Omental fat pad (tissue), 4 donors: ENCODE measurements at places on chromosomes 3 and 15.

- no peak for DNase-seq
These were observed 159.1 kb upstream of the NANOGP8 start for GRCh38 chr15:35244227-35244626.

GRCh38 chr3:177820683-177821316 is 623.5 kb upstream of the TBL1XR1 start:
- DNase-seq: no peak

- no peak for DNase-seq
These were observed 68.2 kb upstream of the SMAD3 start for GRCh38 chr15:66997212-66997611.

DNA sequence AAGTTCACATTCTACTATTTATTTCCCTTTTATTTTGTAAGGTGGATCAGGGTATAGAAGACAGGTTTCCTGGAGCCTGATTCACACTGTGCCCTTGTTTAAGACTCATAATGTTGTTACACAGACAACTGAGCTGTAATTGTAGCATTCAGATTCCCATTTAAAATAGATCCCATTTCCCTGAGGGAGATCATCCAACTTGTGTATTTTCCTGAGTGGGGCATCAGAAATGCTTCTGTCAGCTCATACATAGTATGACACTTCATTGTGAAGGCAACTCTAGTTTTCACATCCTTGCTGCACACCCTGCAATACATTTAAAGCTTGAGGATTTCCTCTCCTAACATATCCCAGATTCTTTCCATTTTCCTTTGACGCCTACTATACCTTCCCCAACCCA is 659.7 kb downstream of the GRM7 start:
- DNase-seq: no peak

DNA sequence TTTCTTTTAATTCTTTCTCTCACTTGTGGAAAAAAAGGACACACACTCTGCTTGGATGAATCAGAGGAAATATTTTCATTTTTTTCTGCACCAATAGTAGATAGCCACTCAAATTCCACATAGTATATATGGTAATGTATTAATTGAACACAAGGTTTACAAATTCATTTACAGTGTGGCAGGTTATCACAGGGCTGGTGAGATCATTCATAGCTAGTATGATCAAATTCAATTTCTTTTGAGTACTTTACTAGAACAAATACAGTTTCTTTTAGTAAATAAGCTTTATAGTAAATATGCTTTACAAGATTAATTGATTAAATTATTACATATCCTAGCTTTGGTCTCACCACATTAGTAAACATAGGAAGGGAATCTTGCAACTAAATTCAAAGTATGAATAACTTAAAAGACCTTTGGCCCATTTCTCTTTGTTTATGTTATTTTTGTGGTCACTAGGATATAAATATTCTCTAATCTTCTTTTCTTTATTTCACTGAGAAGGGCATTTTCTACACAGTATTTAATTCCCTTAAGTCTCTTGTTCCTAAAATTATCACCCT is 40.1 kb upstream of the PARP14 start:
- DNase-seq: no peak

- DNase-seq: no peak
These were observed 161.5 kb upstream of the PFN2 start for GRCh38 chr3:150132101-150132749.

DNA sequence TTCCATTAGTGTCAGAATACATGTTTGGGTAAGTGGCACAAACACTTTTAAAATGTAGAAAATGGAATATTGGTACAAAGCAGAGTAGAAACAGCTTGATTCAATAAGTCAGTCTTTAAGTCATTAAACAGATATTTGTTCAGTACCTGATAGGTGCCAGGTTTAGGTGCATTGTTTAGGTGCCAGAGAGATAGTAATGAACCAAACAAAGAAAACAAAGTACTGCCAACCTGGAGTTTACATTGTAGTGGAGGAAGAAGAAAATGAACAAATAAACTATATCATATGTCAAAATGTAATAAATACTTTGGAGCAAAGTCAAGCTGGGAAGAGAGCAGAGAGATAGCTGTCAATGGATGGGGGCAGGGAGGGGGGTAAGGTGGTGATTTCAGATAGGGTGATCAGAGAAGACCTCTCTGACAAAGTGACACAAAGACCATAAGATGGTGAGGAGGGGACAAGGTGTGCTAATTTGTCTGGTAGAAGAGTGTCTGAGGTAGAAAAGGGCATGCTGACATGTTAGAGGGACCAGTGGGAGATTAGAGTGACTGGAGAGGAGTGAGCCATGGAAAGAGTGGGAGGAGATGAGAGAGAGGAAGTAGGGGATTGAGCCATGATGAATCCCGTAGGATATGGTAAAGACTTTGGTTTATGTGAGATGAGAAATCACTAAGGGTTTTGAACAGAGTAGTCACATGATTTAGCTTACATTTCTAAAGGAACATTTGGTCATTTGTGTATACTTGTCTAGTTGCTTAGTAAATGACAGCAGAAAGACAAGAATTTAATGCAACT is 128.2 kb downstream of the UBE2E2 start:
- no peak for DNase-seq

GRCh38 chr3:170307671-170308405 is 49.7 kb upstream of the SKIL start:
- no peak for DNase-seq

DNA sequence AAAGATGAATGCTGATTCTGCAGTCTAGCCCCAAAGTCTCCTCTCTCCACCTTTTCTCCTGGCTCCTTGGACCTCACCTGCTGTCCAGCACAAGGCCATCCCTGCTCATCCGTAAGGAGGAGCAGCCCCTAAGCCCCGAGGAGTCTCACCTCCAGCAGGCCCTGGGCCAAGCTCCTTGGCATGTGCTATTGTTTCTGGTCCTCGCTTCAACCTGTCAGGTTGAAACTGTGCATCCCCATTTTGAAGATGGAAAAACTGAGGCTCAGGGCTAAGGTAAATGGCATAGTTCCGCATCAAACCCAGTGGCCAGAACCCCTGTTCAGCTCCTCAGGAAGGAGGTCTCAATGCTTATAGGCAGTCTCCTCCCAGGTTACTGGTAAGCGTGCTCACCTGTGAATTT is 26.1 kb downstream of the CHDH start:
- no peak for DNase-seq
